ENCODE measurements at places on chromosomes 5 and 9. TPM values are rescaled to one million over a fixed set of nuclear protein-coding genes. Genes with fewer than 3 reads are reported as not detected.
A peak's percentile ranks its signal among the peaks of the same experiment; 100 is the strongest.

DNA sequence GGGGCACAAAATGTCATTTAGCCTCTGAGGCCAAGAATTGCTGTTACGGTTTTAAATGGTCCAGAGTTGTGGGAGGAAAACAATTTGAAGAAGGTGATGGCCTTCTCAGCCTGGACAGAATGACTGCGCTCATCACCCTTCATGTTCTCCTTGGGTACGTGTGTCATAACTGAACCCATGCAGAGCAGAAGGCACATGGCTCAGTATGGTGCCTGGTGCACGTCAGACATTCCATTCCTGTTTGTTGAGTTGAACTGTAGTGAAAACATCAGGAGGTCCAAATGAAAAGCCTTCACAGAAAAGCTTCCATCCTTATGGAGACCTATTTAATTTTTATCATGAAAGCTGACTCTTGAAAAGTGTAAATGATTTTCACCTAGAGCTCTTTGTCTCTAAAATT is 133.2 kb downstream of the CFAP90 start:
- DNase-seq: peak; percentile 22

The EPB41L4B gene
- 3.6 TPM for total RNA-seq

DNA sequence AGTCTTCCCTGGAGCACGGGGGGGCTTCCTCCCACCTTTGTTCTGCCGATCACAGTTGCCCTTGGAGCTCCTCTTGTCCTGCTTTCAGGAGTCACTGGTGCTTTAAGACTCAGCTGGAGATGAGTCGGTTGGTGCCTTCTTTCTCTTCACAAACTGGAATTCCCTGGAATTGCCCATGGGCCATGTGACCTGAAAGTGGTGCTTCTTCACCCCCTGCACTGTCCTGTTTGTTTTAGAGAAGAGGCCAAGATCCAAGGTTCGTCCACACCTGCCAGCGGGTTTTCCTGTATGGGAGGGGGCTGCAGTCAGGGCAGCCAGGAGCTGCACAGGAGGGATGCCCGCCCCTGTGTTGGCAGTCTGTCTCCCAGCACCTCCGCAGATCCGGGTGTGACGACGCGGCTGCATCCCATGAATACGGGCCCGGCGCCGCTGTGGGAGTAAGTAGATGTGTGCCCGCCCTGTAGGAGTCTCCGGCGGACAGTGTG is 9.5 kb upstream of the MRPS2 start:
- no peak for DNase-seq

- no peak for DNase-seq
Observed at GRCh38 chr5:82942083-82942881, 134.9 kb downstream of the TMEM167A start.

Data from HT1080 (cell line).